ENCODE measurements at places on chromosomes 11 and 22. TPM values are rescaled to one million over a fixed set of nuclear protein-coding genes. Genes with fewer than 3 reads are reported as not detected.

The MMP8 gene
- total RNA-seq, result not detected

DNA sequence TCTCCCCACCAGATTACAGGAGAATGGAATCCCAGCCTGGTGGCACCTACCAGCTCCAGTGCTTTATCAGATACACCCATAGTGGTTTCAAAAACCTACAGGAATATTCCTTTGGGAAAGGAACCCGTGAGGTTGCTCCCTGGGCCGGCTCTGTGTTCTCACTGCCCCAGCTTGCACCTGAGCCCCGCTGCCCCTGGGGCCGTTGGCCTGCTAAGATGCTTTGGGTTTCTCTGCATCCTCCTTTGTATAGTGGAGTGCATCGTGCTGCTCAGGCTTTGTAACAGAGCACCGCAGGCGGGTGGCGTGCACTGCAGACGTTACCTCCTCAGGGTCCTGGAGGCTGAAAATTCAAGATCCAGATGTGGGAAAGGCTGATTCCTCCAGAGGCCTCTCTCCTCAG is 414.1 kb downstream of the BRD1 start:
- DNase-seq, result no peak

GRCh38 chr11:8757047-8757446 is 74.5 kb downstream of the RPL27A start:
- no peak for DNase-seq

GRCh38 chr11:108693852-108694251 is 29.0 kb downstream of the DDX10 start:
- DNase-seq, result no peak

- DNase-seq, result no peak
Observed at GRCh38 chr22:35410663-35411034, 10.7 kb downstream of the MCM5 start.

Measured in GM23338 (cell line).